ENCODE measurements at places on chromosomes 12 and 14. TPM values are rescaled to one million over a fixed set of nuclear protein-coding genes. Genes with fewer than 3 reads are reported as not detected.

DNA sequence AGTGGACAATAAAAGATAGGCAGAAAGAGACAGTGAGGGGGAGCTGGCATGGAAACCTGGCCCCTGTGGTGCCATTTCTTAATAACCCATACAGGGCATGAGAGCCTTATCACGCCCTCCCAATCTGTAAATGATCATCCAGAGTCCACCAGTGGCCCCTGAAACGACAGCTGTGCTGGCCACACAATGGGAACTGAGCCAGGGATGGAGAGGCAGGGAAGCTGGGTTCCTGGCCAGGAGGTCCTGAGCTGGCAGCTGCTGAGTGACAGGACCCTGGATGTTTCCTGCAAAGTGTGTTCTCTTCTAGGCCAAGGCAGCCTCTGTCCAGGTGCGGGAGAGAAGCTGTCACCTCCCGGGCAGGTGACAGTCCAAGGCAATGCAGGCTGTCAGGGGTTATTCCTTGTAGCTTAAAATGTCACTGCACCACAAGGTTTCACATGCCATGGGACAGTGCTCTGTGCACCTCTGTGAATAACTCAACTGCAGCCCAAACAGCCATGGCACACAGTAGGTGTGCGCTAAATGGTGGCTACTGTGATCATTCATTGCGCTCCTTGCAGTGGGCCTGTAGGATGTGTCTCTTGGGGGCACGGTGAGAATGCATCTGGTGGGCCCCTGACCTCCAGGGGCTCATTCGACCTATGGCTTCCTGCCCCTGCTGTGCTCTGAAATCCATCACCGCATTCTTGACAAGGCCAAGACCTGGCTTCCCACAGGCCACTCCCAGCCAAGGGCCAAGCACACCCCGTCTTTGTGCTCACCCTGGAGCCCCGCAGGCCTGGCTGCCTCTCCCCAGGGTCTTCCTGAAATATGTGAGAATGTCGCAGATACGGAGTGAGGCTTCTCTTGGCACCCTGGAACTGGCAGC lies 46.3 kb upstream of the BCL11B start:
- no peaks in the 10 kb centered on the region for H3K36me3 ChIP-seq
- peaks cover 5% of the 10 kb centered on the region for H3K4me1 ChIP-seq
- DNase-seq, result no peak
- H3K27me3 ChIP-seq, result no peaks in the 10 kb centered on the region
- H3K27ac ChIP-seq, result no peak overlapping the region
- H3K4me3 ChIP-seq, result no peak overlapping the region

- no peaks in the 10 kb centered on the region for H3K27me3 ChIP-seq
- H3K4me3 ChIP-seq, result no peak overlapping the region
- peaks cover 25% of the 10 kb centered on the region for H3K4me1 ChIP-seq
- no peak for DNase-seq
- no peaks in the 10 kb centered on the region for H3K36me3 ChIP-seq
Measured at GRCh38 chr12:122399254-122399591, 23.2 kb downstream of the CLIP1 start.

HSPB8 gene
- total RNA-seq, result not detected

DNA sequence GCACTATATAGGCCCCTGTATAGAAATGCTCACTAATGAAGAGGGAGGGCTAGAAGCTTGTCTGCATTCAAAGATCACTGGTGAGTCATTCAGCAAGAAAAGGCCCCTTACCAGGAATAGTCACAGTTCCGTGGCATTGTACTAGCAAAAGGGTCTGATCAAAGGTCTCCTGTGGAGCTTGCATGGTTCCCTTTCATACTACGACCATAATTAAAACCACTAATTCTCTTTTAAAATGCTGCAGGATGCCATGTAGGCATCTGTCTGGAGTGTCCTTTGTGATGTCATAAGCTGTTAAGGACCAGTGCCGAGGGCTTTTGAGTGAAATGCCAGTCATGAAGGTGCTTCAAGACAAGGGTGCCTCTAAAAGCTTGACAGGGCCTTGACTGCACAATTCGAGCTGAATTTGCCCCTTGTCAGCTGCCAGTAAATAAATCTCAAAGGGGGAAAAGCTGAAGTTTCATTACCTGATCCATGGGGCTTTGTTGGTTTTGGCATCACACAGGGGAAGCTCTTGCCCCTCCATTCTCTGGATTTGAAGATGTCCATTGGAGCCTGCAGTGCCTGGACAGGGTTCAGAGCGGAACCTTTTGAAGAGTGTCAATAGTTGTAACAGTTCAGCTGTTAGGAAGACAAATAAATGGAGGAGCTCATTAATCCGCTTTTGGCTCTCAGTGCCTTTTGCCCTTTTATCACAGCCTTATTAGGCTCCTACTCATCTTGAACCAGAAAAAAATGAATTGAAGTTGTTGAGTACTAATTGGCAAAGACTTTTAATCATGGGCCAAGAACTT lies 69.1 kb downstream of the TMEM260 start:
- peaks cover 2% of the 10 kb centered on the region for H3K36me3 ChIP-seq
- H3K4me3 ChIP-seq, result no peak overlapping the region
- H3K27me3 ChIP-seq, result no peaks in the 10 kb centered on the region
- no peaks in the 10 kb centered on the region for H3K4me1 ChIP-seq
- no peak overlapping the region for H3K27ac ChIP-seq
- DNase-seq, result no peak

TAS2R42 gene
- total RNA-seq, result not detected

DNA sequence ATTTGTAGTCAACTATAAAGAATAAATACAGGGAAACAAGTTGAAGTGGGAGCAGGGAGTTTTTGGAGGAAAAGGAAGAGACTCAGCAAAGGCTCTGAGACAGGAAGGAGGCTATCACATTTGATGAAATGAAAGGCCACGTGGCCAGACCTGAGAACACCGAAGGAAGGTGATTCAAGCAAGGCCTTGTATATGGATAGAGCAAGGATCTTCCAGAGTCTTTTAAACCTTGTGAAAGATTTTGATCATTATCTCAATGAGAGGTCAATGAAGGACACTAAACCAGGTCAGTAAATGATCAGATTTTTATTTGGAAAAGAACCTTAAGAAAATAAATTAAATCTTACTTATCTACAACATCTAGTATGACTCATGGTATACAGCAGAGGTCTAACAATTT lies 523.5 kb downstream of the SLC16A7 start:
- H3K36me3 ChIP-seq, result no peaks in the 10 kb centered on the region
- no peaks in the 10 kb centered on the region for H3K4me1 ChIP-seq
- DNase-seq, result no peak
- H3K27ac ChIP-seq, result no peak overlapping the region
- H3K4me3 ChIP-seq, result no peak overlapping the region

- H3K4me3 ChIP-seq, result no peak overlapping the region
- no peaks in the 10 kb centered on the region for H3K27me3 ChIP-seq
- no peak overlapping the region for H3K27ac ChIP-seq
- no peaks in the 10 kb centered on the region for H3K36me3 ChIP-seq
- H3K4me1 ChIP-seq, result no peaks in the 10 kb centered on the region
Measured at GRCh38 chr12:117514016-117514415, 152.6 kb upstream of the NOS1 start.

GRCh38 chr14:102629808-102630350 lies 37.4 kb downstream of the RCOR1 start:
- H3K36me3 ChIP-seq, result no peaks in the 10 kb centered on the region
- no peak for DNase-seq
- no peaks in the 10 kb centered on the region for H3K27me3 ChIP-seq

GRCh38 chr12:120225200-120225558 lies 24.3 kb upstream of the RPLP0 start:
- H3K36me3 ChIP-seq, result peaks cover 45% of the 10 kb centered on the region
- no peak for DNase-seq
- H3K4me1 ChIP-seq, result peaks cover 52% of the 10 kb centered on the region
- H3K27ac ChIP-seq, result no peak overlapping the region
- H3K27me3 ChIP-seq, result no peaks in the 10 kb centered on the region

GRCh38 chr14:84965279-84965678 lies 564.7 kb upstream of the FLRT2 start:
- H3K27ac ChIP-seq, result no peak overlapping the region
- no peaks in the 10 kb centered on the region for H3K27me3 ChIP-seq
- H3K4me1 ChIP-seq, result no peaks in the 10 kb centered on the region

SYNDIG1L gene
- total RNA-seq, result not detected

DNA sequence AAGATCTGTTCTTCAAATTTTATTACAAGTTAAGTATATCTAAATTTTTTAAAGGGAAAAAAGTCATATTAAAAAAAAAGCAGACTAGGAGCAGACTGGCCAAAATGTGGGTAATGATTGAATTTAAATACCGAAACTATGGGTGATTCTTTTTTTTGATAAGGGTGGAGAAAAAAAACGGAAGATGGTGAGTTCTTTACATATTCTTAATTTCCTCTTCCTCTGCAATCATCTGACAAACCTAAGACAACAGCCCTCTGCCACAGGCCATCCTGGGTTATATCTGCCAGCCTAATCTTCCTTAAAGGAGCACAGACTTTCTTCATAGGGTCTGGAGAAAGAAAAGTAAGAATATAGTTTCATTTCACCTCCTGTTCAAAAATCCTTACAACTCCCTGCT lies 108.0 kb downstream of the PPP2R5E start:
- no peaks in the 10 kb centered on the region for H3K27me3 ChIP-seq
- no peak overlapping the region for H3K4me3 ChIP-seq
- no peak overlapping the region for H3K27ac ChIP-seq
- DNase-seq, result no peak
- peaks cover 45% of the 10 kb centered on the region for H3K4me1 ChIP-seq
- H3K36me3 ChIP-seq, result no peaks in the 10 kb centered on the region

DNA sequence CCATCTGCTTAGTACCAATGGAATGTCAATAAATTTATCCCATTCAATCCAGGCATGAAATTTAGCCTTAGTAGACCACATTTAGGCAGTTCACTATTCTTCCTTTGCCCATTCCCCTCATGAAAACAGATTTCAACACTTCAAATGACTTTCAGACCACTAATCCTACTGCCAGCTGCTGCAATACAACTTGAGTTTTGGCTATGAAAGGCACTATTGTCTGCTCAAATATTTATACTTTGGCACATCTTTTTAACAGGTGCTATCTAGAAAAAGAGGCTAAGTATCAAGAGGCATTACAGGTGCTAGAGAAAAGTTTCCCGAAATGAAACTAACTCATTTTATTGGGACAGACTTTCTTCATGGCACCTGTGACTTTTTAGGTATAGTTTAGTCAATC lies 499.8 kb downstream of the C12orf50 start:
- H3K27me3 ChIP-seq, result no peaks in the 10 kb centered on the region
- no peak overlapping the region for H3K27ac ChIP-seq
- no peaks in the 10 kb centered on the region for H3K4me1 ChIP-seq

DNA sequence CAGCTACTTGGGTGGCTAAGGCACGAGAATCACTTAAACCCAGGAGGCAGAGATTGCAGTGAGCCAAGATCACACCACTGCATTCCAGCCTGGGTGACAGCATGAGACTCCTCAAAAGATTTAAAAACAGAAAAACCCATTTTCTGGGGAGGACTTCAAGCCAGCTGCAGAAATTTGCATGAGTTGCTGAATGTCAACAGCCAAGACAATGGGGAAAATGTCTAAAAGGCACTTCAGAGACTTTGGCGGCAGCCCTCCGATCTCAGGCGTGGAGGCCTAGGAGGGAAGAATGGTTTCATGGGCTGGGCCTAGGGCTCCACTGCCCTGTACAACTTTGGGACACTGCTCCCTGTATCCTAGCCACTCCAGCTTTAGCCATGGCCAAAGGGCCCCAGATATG lies 177.8 kb upstream of the C14orf180 start:
- no peaks in the 10 kb centered on the region for H3K36me3 ChIP-seq
- H3K4me3 ChIP-seq, result no peak overlapping the region
- H3K27me3 ChIP-seq, result no peaks in the 10 kb centered on the region
- H3K27ac ChIP-seq, result no peak overlapping the region
- H3K4me1 ChIP-seq, result peaks cover 20% of the 10 kb centered on the region

- H3K36me3 ChIP-seq, result no peaks in the 10 kb centered on the region
- no peak overlapping the region for H3K4me3 ChIP-seq
- no peaks in the 10 kb centered on the region for H3K4me1 ChIP-seq
- H3K27ac ChIP-seq, result no peak overlapping the region
- no peak for DNase-seq
Measured at GRCh38 chr14:86683561-86683960, 1153.6 kb downstream of the FLRT2 start.

DNA sequence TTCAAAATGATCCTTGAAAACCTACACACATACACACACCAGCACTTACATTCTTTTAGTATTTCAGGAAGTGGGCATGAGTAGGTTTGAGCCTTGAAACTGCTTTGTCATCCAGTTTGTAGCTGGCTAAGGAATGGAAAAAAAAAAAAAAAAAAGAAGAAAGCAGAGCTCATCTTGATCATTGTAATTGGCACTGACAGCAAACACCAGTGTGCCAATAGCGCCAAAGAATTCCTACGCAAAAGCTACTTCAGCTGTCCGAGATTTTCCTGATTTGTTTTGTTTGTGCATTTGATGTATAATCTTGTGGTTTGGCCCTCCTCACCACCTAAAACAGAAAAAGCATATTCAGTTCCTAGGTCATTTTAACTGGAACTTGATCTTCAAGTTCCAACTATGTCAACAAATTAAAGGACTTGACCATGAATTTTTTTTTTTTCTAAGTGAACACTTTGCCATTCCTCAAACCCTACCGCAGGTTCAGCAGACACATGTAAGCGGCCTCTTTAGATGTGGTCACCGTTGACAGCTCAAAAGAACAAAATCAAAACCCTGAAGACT lies 57.3 kb downstream of the FLRT2 start:
- no peaks in the 10 kb centered on the region for H3K4me1 ChIP-seq
- no peak overlapping the region for H3K4me3 ChIP-seq
- DNase-seq, result no peak
- no peaks in the 10 kb centered on the region for H3K36me3 ChIP-seq
- no peak overlapping the region for H3K27ac ChIP-seq

TAS2R8 gene
- not detected for total RNA-seq

DNA sequence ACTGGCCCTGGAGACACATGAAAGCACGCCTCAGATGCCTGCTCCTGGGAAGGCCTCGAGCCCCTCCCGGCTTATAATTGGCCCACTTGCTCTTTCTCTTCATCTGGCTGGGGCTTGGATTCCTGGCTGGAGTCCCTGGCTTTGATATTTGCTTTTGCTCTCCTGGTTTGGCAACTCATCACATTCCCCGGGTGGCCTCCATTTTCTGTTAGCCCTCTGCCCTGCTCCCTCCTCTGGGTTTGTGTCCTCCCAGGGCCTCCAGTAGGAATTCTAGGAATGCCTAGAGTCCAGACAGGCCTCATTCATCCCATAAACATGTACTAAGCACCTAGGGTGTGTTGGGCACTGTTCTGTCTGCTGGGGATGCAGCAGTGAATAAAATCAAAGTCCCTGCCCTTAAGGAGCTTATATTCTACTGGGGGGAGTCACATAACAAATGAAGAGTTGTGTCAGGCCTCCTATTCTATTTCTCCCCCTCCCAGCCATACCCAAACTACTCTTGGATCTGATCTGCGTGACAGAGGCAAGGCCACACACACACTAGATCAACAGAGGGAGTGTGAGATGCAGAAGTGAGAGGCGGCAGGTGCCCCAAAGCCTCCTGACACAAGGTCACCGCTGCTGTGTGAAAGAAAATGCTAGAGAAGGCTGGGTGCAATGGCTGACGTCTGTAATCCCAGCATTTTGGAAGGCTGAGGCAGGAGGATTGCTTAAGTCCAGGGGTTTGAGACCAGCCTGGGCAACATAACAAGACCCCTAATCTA lies 21.3 kb upstream of the TSPAN9 start:
- no peak for DNase-seq
- no peaks in the 10 kb centered on the region for H3K4me1 ChIP-seq
- no peaks in the 10 kb centered on the region for H3K36me3 ChIP-seq
- no peaks in the 10 kb centered on the region for H3K27me3 ChIP-seq

GRCh38 chr14:101072945-101073597 lies 169.5 kb upstream of the RTL1 start:
- no peak for DNase-seq
- no peak overlapping the region for H3K27ac ChIP-seq
- no peak overlapping the region for H3K4me3 ChIP-seq
- H3K4me1 ChIP-seq, result no peaks in the 10 kb centered on the region
- H3K27me3 ChIP-seq, result no peaks in the 10 kb centered on the region

GRCh38 chr14:88753873-88754272 lies 38.9 kb downstream of the EML5 start:
- no peaks in the 10 kb centered on the region for H3K27me3 ChIP-seq
- no peaks in the 10 kb centered on the region for H3K36me3 ChIP-seq
- no peak overlapping the region for H3K4me3 ChIP-seq
- H3K4me1 ChIP-seq, result no peaks in the 10 kb centered on the region
